ENCODE measurements at places on chromosomes 11 and 22. TPM values are rescaled to one million over a fixed set of nuclear protein-coding genes. Genes with fewer than 3 reads are reported as not detected.

Gene F2
- polyA plus RNA-seq = not detected

Gene RTN4R
- polyA plus RNA-seq = 6.5 TPM

Gene FJX1
- 3.0 TPM for polyA plus RNA-seq

Gene PRODH
- 0.70 TPM for polyA plus RNA-seq

Gene LRRC10B
- 0.28 TPM for polyA plus RNA-seq

Gene TIMP3
- 48.1 TPM for polyA plus RNA-seq

Gene DCPS
- polyA plus RNA-seq = 23.9 TPM

Gene SC5D
- polyA plus RNA-seq = 7.1 TPM

Gene OTOG
- polyA plus RNA-seq = not detected

Gene P2RX6
- 2.7 TPM for polyA plus RNA-seq

Gene WEE1
- 11.1 TPM for polyA plus RNA-seq

Gene TREH
- polyA plus RNA-seq = 2.0 TPM

Gene LRRC74B
- polyA plus RNA-seq = not detected

Gene C11orf65
- 0.59 TPM for polyA plus RNA-seq

Gene TMEM184B
- 18.3 TPM for polyA plus RNA-seq

Gene OR4C12
- polyA plus RNA-seq = not detected

Gene TPH1
- polyA plus RNA-seq = 0.21 TPM

Gene CASP1
- 69.4 TPM for polyA plus RNA-seq

Gene CBLIF
- not detected for polyA plus RNA-seq

Gene TCN1
- polyA plus RNA-seq = 0.64 TPM

Gene SCGB2A2
- polyA plus RNA-seq = not detected

Gene GSTT4
- not detected for polyA plus RNA-seq

Gene IL17REL
- 0.21 TPM for polyA plus RNA-seq

Gene CRACR2B
- polyA plus RNA-seq = 6.1 TPM

Gene SAC3D1
- polyA plus RNA-seq = 11.9 TPM
